ENCODE measurements at places on chromosomes 16 and 17.

DNA sequence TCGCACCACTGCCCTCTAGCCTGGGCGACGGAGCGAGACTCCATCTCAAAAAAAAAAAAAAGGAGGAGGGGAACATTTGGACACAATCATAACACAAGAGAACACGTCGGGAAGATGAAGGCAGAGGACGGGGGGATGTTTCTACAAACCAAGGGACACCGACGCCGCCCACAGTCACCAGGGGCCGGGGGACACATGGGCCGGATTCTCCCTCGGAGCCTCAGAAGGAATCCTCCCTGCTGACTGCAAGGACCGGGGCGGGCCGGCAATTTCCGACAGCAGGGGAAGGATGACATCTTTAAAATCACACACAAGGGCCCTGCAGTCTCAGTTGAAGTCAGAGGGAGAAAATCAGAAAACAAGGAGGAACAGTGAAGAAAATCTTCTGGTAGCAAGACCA, 8.1 kb upstream of the CHMP6 start:
- no peak for DNase-seq

GRCh38 chr16:191831-192230, 11.6 kb downstream of the HBQ1 start:
- DNase-seq = no peak

GRCh38 chr16:82013139-82013538, 1.9 kb upstream of the SDR42E1 start:
- no peak for DNase-seq

- no peak for DNase-seq
Measured at GRCh38 chr16:87065446-87066132, 251.6 kb downstream of the C16orf95 start.

DNA sequence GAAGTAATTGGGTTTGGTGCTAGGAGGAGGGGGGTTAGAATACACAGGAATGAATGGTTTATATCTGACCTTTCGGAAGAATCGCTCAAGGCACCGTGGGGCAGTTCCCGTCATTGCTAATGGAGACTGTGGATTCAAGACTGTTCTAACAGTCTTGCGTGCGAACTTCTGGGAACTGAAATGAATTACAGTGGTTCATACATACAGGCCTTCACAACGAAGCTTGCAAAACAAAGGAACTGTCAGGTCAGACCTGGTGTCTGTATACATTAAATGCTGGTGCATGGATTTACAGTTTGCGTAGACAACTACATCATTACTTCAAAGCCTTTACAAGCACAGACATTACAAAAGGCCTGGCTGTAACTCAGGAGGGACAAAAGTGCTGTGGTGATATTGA, 983.9 kb downstream of the CDH11 start:
- no peak for DNase-seq

Measured in caudate nucleus (tissue), 63 donors.